ENCODE measurements at places on chromosomes 1 and 21.

DNA sequence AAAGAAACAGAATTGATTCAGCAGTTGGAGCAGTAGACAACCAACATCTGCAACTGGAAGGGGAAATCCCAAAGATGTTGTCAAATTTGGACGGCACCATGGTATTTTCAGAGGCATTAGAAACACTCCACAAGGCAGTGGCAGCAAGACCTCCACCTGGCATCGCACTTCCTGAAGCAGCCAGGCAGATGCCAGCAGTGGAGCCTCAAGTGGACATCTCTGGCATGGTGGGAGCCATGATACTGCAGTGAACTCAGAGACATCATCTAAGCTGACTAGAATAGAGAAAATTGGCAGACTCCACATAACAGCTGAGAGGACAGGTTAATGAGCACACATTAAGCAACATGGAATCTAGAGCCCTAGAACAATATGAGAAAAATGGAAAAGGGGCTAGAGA lies 33.9 kb upstream of the RGS8 start:
- DNase-seq: no peak

DNA sequence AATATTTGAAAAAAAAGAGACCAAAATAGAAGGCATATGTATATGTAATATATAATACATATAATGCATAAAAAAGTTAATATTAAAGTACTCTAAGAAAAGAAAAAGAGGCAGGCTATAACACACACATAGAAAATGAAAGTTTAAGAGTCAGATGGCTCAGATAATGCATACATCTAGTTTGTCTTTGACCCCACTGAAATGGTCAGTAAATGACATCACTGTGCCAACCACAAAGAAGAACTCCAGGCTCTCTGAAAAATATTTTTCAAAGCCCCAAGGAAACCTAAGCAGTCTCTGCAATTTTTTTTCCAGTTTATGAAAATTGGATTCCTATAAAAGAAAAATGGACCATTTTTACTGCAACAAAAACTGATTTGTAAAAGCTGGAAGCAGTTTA lies 55.4 kb upstream of the SCYL3 start:
- no peak for DNase-seq

GRCh38 chr1:116334868-116335635 lies 38.0 kb upstream of the ATP1A1 start:
- DNase-seq: no peak

GRCh38 chr1:168512864-168513595 lies 30.8 kb downstream of the XCL2 start:
- DNase-seq: no peak

- DNase-seq: no peak
These were observed 1728.3 kb downstream of the PLA2G4A start for GRCh38 chr1:188557053-188557452.

DNA sequence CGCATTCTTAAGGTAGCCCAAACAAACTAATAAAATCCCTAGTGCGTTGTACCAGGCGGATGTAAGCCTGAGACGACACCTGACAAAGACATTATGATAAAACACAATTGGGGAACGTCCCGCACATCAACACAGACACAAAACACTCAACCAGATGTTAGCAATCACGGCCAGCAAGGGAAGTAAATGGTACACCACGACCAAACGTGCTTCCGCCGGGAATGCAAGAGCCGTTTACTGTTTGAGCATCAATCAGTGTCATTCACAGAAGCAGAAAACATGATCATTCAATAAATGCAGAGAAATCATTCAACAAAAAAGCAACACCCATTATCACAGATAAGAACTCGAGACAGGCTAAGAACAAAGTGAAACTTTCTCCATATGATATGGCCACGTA lies 49.4 kb upstream of the COL18A1 start:
- no peak for DNase-seq

DNA sequence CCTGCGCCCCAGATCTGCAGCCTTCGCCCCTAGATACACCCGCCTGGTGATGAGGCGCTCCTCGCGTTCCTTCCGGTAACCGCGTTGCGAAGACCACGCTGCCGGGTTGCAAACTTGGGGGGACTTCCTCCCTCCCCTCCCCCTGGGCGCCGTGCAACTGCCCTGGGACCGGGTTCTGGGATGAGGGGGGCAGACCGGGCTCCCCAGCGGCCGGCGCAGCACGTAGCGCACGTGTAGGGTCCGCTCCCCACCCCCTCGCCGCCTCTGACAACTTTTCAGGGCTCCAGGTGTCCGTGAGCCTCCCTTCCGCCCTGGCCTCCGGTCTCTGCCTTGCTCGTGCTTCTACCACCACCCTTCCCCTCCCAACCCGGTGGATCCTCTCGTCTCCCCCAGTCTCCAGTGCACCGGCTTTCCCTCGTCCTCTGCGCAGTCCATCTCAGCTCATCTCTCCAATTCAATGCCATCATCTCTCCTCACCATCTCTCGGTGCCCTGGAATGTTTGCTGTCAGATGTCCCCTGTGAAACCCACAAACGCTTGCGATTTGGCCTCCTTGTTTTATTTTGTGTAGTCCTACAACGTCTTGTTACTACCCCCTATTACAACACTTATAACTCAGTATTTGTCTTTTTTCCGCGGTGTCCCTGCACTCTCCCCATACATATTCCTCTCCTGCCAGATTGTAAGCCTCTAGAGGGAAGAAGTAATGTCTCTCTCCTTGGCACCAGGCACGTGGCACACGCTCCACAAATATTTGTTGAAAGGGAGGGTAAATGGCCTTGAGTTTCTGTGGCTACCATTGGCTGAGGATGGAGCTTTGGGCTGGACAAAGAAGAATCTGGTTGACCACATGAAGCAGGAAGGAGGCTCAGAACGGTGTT lies 782 bp downstream of the PCAT6 start:
- DNase-seq: no peak
